ENCODE measurements at places on chromosomes 11 and 22.

- DNase-seq, result no peak
Observed at GRCh38 chr11:655036-655726, 18.1 kb downstream of the DRD4 start.

- DNase-seq, result no peak
Observed at GRCh38 chr22:20982563-20982882, 426 bp downstream of the LZTR1 start.

GRCh38 chr11:23100726-23101125 is 240.5 kb upstream of the CCDC179 start:
- no peak for DNase-seq

DNA sequence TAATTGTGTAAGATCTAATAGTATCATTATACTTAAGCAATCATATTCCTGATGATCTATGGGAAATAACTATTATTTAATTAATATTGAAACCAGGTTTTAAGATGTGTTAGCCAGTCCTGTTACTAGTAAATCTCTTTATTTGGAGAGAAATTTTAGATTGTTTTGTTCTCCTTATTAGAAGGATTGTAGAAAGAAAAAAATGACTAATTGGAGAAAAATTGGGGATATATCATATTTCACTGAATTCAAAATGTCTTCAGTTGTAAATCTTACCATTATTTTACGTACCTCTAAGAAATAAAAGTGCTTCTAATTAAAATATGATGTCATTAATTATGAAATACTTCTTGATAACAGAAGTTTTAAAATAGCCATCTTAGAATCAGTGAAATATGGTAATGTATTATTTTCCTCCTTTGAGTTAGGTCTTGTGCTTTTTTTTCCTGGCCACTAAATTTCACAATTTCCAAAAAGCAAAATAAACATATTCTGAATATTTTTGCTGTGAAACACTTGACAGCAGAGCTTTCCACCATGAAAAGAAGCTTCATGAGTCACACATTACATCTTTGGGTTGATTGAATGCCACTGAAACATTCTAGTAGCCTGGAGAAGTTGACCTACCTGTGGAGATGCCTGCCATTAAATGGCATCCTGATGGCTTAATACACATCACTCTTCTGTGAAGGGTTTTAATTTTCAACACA is 6.4 kb downstream of the BIRC3 start:
- DNase-seq, result no peak

- peak; percentile 97 for DNase-seq
Observed at GRCh38 chr11:102799681-102800340, 1.9 kb upstream of the MMP1 start.

GRCh38 chr22:44595841-44596341 is 97.9 kb upstream of the RTL6 start:
- DNase-seq, result peak; percentile 20

- DNase-seq, result no peak
Observed at GRCh38 chr11:65934014-65934413, 11.3 kb upstream of the TSGA10IP start.

DNA sequence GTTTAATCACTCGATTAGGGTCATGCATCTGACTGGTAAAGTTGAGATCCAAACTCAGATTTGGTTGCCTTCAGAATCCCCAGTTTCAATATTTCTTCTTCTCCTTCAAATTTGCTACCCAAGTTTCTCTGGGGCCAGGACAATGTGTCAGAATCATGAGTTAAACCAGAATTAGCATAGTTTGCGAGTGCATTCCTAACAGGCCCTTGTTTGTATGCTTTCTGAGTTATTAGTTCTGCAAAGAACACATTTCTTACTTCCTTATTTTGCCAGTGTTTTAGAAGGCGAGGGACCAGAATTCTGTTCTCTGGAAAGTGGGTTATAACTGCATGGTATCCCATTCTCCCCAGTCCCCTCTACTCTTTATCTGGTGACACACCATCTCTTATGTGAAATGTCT is 112.0 kb downstream of the ARL14EP start:
- no peak for DNase-seq

DNA sequence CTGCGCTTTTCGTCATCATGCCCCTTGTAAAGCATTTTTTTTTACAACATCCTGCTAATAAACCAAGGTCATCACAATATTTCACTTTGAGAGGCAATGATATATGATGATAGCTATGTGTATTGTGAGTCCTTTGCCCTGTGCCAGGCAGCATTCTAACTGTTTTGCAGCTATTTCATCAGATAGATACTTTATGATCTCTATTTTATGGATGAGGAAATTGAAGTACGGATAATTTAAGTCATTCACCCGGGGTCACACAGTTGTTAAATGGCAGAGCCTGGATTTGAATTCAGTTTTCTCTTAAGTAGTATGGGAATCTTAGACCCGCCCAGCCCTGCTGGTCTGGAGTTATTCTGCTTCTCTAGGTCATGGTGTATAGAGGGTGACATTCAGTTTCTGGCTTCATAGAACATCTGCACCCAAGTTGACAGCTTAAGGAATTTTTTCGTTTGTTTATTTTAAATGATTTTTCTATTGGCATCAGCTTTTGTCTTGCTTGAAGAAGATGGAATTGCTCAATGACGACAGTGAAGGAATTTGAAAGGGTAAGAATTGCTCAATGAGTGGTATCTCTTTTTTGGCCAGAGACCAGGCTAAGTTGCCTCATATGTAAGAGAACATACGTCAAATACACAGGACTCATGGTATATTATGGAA is 926 bp downstream of the PRR5L start:
- DNase-seq, result no peak

DNA sequence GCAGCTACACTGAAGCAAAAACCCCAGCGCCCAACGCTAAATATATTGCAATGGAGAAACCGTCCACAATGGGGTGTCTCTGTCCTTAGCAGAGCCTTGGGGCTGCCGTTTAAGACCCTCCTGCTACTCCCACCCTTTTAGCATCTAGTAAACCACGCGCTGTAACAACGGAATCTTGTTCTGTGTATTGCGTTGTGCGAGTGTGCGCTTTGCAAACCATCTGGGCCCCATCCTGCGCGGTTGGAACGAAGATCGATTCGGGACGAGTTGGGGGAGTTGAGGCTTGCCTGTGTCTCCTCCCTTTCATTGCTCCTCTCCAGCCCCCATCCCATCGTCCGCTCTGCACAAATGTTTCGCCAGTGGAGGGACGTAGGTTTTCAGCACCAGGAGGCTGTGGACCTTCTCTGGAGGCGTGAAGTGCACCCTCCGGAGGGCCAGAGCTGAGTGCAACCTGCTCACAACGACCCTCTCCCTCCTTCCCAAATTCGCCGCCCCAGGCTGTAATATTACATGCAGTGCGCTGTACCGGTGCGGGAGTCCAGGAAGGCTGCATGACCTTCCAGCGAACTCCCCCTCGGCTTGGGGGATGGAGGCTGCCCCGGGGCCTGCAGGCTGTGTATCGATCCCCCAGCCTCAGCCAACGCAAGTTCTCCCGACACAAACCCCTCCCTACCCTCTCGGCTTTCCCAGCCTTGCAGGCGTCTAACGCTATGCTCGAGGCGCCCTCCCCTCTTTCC is 1.6 kb upstream of the KMT2A start:
- DNase-seq, result peak; percentile 65

GRCh38 chr11:79308429-79308828 is 132.4 kb downstream of the TENM4 start:
- DNase-seq, result no peak

DNA sequence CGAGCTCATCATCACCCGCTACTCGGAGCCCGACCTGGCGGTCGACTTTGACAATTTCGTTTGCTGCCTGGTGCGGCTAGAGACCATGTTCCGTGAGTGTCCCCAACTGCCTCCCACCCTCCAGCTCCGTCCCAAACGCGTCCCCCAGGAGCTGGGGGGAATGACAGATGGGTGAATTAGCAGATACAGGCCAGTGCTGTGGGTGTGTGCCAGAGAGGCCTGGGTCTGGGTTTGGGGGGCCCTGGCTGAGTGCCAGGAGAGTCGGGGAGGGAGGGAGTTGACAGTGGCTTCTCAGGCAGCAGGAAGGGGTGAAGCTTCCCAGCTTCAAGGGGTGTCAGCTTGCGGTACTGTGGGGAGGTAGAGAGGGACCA is 28.6 kb downstream of the CAPN1 start:
- DNase-seq, result no peak

DNA sequence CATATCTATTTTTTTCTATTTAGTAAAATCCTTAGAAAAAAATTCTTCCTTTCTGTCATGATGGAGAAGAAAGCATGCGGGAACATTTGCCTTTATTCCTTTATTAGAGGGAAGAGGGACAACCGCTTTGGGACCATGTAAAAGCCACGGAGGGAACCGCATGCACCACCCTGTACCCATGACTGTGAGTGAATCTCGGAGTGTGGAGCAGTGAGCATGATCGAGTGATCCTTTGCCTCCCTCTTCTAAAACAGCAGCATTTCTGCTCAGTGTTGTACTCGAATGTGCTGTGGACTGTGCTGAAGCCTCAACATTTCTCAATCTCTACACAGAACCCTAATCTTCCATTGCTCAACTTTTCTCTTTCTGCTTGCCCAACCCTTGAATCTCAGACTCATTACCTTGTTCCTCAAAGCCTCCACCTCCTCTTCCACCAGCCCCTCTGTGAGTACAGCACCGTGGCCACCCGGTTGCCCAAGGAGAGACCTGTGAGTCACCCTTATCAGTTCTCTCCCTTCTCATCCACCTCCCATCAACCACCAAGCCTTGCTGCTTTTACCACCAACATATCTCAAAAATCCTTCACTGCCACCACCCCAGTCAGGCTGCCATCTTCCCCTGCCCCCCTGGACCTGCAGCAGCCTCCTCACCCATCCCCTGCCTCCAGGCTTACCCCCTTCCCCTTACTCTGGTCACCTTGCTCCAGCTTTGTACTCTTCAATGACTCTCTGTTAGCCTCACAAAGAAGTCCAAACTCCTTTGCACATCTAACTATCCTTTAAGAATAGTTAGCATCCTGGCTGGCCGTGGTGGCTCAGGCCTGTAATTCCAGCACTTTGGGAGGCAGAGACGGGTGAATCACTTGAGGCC is 103.1 kb downstream of the NAT10 start:
- no peak for DNase-seq

- DNase-seq, result no peak
Observed at GRCh38 chr22:39649500-39650089, 79.0 kb downstream of the CACNA1I start.

DNA sequence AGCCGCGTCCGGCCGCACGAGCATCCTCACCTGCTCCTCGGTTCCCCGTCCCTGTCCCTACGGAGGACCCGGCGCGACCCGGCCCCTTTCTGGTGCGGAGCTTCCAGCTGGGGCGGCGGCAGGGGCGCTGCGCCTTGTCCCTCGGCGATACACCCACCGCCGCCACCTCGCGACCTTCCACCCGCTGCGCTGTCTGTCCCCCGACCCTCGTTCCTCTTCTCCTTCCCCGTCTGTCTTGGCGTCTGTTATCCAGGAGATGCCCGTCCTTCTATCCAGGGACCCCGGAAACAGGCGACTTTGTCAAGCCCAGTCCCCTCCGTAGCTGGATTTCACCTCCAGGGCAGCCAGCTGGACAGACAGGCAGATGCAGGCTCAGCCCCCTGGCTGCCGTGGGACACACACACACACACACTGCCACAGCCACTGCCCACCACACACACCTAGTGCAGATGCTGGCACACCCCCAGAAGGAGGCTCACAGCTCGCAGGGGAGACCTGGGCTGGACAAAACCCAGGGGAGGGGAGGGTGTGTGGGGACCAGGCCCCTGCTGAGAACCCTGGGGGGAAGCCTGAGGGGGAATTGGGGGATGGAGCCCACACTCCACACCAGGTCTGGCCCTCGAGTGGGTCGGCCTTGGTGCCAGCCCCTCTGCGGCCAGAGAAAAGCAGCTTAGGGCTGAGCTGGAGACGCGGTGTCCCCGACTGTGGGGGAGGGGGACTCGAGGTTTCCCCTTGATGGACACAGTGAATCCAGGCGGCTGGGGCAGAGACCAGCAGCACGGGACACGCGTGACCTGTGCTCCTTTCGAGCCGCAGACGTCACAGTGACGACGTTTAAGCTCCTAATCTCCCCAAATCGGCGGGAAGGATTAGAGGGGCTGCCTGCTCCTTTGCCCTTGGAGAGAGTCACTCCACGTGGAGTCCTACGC is 788 bp downstream of the DRD4 start:
- DNase-seq, result no peak

GRCh38 chr11:7418061-7418460 is 67.2 kb upstream of the OLFML1 start:
- DNase-seq, result no peak

DNA sequence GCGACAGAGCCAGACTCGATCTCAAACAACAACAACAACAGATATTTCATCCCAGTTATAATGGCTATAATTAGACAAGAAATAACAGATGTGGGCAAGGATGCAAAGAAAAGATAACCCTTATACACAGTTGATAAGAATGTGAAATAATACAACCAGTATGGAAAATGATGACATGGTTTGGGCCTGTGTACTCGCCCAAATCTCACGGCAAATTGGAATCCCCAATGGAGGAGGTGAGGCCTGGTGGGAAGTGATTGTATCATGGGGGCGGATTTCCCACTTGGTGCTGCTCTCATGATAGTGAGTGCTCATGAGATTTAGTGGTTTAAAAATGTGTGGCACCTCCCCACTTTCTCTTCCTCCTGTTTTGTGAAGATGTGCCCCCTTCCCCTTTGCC is 104.1 kb downstream of the C11orf87 start:
- DNase-seq, result no peak

DNA sequence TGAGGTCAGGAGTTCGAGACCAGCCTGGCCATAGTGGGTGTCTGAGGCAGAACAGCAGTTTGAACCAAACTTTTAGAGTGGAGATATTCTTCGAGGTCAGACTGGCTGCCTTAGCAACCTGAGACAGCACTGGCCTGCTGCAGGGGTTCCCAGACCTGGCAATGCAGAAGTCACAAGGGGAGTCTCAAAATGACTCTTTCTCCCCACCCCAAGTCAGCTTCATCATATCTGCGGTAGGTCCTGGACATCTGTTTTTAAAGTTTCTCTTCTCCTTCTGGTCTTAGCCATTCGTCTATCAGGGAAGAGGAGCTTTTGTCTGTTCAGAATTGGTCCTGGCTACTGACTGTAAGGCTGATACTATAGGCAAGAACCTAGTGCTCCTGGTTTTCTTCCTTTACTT is 14.5 kb upstream of the CLMP start:
- DNase-seq, result no peak

- no peak for DNase-seq
Observed at GRCh38 chr22:41551877-41552582, 7.8 kb upstream of the POLR3H start.

All from dermis blood vessel endothelial cell (primary cell).